CD4-positive, CD25-positive, alpha-beta regulatory T cell (primary cell): ENCODE measurements at places on chromosomes 13 and 19. TPM values are rescaled to one million over a fixed set of nuclear protein-coding genes. Genes with fewer than 3 reads are reported as not detected.

DNA sequence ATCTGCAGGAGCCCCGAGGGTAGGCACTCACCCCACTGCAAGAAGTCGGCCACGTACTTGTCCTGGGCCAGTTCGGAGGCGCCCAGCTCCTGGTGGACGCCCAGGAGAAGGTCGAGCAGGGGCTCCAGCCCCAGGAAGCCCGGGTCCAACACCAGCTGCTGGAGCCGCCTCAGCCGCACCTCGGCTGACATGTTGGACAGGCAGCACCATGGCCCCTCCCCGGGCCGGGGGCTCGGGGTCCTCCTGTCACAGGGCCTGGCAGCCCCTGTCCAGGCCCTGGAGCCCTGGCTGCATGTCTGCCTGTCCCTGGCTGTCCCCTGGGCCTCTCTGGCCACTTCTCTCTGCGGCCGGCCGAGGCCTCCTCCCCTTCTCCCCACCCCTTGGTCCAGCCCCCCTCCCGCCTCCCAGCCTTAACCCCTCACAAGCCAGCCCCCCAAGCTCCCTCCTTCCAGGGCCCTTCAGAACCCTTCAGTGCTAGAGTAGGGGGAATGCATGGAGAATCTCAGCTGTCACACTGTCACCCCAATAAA lies at the start of gene DMPK:
DMPK (minus strand) TSS at position 329 of the 530 bp plus-strand sequence; CDS start at position 191, 138 bp downstream.
- no peak for DNase-seq

Gene NKG7
- 3.1 TPM for polyA plus RNA-seq

DNA sequence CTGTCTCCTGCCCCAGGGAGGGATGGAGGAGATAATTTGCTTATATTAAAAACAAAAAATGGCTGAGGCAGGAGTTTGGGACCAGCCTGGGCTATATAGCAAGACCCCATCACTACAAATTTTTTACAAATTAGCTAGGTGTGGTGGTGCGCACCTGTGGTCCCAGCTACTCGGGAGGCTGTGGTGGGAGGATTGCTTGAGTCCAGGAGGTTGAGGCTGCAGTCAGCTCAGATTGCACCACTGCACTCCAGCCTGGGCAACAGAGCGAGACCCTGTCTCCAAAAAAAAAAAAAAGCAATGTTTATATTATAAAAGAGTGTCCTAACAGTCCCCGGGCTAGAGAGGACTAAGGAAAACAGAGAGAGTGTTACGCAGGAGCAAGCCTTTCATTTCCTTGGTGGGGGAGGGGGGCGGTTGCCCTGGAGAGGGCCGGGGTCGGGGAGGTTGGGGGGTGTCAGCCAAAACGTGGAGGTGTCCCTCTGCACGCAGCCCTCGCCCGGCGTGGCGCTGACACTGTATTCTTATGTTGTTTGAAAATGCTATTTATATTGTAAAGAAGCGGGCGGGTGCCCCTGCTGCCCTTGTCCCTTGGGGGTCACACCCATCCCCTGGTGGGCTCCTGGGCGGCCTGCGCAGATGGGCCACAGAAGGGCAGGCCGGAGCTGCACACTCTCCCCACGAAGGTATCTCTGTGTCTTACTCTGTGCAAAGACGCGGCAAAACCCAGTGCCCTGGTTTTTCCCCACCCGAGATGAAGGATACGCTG lies 184.0 kb downstream of the KDM4B start:
- no peak for DNase-seq

GRCh38 chr13:100746953-100747683 lies 72.5 kb upstream of the TMTC4 start:
- DNase-seq, result no peak

DNA sequence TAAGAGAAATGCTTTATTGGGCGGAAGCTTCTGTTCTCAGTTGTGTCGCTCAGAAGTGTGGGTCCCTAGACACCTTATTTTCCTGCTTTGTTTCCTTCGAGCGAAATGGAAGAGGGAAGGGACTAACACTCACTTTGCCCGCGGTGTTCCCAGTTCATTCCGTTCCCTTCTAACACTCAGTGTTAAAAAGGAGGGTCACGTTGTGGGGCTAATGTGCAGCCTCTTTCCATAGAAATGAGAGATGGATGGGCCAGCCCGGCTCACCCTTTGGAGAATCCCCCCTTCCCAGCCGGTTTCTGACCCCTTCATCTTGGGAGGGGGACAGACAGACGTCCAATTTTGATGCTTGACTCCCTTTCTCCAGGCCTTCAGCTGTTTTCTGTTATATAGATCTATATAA lies 2.3 kb downstream of the ATP11A start:
- DNase-seq, result no peak

DNA sequence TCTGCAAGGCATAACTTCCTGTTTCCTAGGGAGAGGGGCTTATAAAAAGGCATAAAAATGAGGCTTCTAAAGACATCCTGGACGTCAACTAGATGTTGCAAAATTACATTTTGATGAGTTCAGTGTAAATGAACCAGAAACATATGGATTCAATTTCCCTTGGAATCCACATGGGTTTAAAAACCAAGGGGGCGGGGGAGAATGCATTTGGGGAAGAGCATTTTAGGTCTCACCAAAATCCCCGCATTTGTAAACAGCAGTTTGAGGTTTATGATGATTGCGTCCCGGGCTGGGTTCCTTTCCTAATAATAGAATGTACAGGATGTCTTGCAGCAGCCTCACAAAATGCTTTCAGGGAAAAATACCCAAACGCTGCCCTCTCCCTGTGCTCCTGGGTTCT lies 407.8 kb downstream of the ZNF536 start:
- DNase-seq, result no peak

Gene TUBA3C
- not detected for polyA plus RNA-seq

DNA sequence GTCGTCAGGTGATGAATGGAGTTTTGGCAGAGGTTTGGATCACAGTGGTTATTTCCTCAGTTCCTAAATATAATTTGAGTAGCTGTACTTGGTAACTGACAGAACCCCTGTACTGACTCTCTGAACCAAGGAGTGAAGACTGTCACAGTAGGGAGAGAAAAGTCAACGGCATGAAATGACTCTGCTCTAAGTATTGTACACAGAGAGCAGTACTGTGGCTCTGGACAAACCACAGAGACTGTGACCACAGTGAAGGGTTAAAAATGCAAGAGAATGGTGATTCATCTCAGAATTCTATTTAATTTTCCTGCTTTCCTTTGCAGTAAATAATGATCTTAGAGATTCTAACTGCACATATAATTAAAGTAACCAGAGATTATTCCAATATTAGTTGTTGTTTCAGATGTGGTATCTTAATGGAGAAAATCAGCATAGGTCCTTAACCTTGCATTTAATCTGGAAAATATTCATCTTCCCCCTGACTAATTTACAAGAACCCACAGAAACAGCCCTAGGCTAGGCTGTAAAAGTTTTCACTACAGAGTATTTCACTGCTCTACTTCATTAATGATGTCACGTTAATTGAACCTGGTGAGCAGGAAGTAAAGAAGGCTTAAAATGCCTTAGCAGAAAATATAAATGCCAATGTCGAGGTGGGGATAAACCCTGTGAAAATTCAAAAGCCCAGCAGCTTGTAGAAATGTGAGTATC lies 221.9 kb downstream of the LIG4 start:
- DNase-seq, result no peak

DNA sequence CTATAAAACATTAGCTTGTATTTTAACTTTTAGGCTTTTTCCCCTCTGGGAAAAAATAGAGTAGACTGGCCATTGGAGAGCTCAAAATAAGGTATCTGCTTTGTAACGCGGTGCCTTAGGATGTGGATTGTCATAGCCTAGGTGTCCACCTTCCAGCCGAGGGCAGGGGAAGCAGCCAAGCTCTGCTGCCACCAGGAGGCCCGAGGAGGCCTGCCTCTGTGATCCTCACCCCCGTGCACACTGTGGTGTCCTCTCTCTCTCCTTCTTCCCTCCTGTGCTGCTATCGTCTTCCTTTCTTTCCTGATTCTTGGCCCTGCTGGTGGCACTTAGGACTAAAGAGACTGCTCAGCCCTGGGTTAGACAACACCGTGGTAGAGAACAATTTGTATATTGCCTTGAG lies 11.3 kb downstream of the HNRNPM start:
- no peak for DNase-seq

DNA sequence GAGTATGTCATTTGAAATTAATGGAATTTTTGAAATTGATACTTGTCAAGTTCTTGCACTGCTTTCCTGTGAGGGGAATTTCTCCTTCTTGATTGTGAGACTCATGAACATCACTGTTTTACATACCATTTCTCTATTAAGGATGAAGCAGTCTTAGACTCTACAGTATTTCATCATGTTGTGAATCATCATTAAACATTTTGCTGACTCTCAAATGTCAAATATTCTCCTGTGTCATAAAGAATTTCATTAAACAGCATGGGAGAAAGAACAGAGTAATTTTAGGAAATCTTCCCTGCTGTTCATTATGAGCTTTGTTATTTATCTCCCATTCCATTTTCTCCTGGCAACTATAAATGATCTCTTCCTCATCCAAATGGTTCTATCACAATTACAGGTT lies 729.0 kb downstream of the PCDH9 start:
- DNase-seq, result no peak

GRCh38 chr13:92384410-92384809 lies 842.2 kb upstream of the GPC6 start:
- DNase-seq, result no peak

DNA sequence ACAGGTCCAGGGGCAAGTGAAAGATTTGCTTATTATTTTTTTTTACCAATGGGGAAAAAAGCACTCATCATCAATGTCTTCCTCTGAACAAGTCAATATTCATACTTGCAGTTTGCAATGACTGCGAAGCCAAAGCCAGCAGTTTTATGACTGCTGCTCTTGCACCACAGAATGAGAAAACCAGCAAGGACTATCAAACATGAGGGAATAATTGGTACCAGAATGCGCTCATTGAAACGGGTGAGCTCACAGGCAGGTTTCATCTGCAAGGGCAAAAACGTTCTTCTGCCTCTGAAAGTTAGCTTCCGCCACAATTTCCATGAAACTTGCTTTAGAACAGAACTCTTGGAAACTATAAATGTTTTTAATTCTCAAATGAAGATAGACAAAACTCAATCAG lies 5.5 kb downstream of the DLEU7 start:
- DNase-seq, result no peak

DNA sequence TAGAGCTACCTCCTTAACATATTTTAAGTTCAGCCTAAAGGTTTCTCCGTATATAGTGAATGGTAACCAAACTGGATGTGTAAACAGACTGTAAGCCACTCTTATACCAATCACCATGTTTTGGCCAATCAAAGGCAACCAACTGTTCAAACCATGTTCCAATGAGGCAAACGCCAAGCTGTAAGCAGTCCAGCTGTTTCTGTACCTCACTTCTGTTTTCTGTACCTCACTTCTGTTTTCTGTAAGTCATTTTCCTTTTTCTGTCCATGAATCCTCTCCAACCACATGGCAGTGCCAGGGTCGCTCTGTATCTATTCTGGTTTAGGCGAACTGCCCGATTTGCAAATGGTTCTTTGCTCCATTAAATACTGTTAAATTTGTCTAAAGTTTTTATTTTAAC lies 24.4 kb downstream of the COMMD6 start:
- DNase-seq, result no peak

- no peak for DNase-seq
Measured at GRCh38 chr19:46976845-46977320, 42.8 kb upstream of the NPAS1 start.

Gene ZNF606
- polyA plus RNA-seq, result 4.3 TPM

GRCh38 chr19:49154279-49154678 lies 917 bp downstream of the HRC start:
- no peak for DNase-seq
